ENCODE measurements at places on chromosomes 7 and 10.

GRCh38 chr7:70406950-70407209, 725.1 kb upstream of the GALNT17 start:
- DNase-seq = no peak

- DNase-seq = no peak
Measured at GRCh38 chr7:24665564-24666294, 91.5 kb downstream of the GSDME start.

GRCh38 chr7:50372923-50373322, 68.4 kb downstream of the IKZF1 start:
- DNase-seq = no peak

GRCh38 chr7:16739863-16740622, 13.5 kb upstream of the TSPAN13 start:
- peak; percentile 71 for DNase-seq

- no peak for DNase-seq
Measured at GRCh38 chr7:20795881-20796280, 9.2 kb upstream of the SP8 start.

GRCh38 chr10:121340271-121340831, 257.9 kb downstream of the FGFR2 start:
- DNase-seq = no peak

GRCh38 chr7:368651-369475, 78.9 kb downstream of the FOXL3 start:
- DNase-seq = no peak

DNA sequence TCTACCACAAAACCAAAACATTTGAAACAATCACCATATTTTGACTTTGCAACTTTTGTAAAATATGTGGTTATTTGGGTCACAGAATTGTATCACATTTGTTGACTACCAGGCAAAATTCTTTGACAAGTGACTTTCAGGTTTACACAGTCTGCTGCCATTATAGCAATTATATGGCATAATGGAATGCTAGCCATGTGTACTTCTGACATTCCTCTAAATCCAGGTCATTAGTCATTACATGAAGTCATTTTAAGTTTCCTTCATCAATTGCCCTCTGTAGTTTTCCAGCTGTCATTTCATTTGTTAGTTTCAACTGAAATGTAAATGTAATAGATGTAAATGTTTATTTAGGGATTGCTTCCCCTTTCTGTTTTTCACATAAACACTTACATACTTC, 137.5 kb downstream of the IMMP2L start:
- DNase-seq = no peak

- no peak for DNase-seq
Measured at GRCh38 chr10:105982735-105983134, 1181.8 kb downstream of the SORCS1 start.

All from T1000 (cell line).